ENCODE measurements at places on chromosomes 4 and X.

DNA sequence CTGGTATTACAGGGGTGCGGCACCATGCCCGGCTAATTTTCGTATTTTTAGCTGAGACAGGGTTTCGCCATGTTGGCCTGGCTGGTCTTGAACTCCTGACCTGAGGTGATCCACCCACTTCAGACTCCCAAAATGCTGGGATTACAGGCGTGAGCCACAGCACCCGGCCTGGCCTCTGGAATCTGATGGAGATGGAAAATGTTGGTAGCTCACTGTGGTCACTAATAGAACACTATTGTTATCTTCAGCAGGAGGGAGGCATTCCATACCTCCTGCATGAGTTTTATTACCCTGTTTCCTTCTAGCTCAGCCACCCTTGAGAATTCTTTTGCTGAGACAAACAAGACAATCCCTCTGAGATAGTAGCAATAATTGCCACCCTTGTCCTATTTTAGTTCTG lies 105.0 kb downstream of the SHROOM3 start:
- no peak for DNase-seq

- no peak for DNase-seq
Measured at GRCh38 chr4:159237975-159238374, 135.1 kb downstream of the RAPGEF2 start.

GRCh38 chr4:186134257-186134656 lies 29.8 kb downstream of the FAM149A start:
- no peak for DNase-seq

GRCh38 chr4:122831515-122832196 lies 5.0 kb downstream of the FGF2 start:
- DNase-seq = no peak

GRCh38 chr4:70849291-70849690 lies 9.6 kb upstream of the GRSF1 start:
- DNase-seq = no peak

DNA sequence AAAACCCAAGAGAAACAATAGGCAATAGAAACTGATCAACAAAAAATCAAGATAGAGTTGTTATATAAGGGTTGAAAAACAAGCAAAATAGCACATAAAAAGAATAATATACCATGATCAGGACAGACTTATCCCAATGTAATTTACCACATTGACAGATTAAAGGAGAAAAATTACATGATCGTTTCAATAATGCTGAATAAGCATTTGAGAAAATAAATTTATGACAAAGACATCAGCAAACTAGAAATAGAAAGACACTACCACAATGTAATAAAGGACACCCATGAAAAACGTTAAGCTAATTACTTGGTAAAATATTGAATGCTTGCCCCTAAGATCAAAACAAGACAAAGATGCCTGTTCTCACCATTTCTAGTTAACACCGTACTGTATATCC lies 105.6 kb downstream of the ARHGEF9 start:
- no peak for DNase-seq

DNA sequence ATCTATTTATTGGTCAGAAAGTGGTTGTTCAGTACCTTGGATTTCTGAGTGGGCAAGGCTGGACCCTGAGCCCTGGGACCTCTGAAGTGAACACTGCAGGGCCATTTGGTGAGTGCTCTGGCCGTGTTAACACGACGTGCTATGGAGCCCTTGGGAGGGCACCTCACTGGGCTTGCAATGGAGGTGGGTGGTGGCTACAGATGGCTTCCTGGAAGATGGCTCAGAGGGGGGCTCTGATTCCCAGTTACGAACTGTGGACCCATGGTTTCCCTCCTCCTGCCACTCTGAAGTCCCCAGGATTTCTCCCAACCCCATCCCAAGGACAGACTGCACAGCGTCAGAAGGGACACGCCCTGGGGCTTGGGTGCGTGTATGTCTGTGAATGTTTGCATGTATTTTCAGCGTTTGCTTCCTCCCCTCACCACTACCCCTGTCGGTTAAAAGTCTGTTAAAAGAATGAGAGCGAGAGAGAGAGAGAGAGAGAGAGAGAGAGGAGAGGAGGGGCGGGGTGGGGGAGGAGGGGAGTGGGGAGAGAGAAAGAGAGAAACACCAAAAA lies 3.7 kb upstream of the RHOH start:
- DNase-seq = no peak

- no peak for DNase-seq
Measured at GRCh38 chrX:19024366-19024765, 40.5 kb upstream of the PHKA2 start.

- DNase-seq = no peak
Measured at GRCh38 chr4:52600275-52600674, 58.8 kb downstream of the USP46 start.

DNA sequence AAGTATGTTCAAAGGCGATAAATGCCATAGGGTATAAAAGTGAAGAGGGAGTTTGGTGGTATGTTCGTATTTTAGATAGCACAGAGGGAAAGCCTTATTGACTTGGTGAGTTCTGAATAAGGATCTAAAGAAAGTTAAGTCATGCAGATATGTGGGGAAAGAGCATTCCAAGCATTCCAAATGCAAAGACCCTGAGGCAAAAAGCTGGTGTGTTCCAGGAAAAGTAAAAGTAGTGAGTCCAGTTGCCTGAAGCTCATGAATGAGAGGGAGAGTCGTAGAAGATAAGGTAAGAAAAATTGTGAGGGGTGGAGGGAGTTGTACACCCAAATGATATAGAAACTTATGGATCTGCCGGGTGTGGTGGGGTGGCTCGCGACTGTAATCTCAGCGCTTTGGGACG lies 426.7 kb downstream of the RPA4 start:
- no peak for DNase-seq

GRCh38 chr4:182745237-182745636 lies 171.9 kb downstream of the DCTD start:
- DNase-seq = no peak

DNA sequence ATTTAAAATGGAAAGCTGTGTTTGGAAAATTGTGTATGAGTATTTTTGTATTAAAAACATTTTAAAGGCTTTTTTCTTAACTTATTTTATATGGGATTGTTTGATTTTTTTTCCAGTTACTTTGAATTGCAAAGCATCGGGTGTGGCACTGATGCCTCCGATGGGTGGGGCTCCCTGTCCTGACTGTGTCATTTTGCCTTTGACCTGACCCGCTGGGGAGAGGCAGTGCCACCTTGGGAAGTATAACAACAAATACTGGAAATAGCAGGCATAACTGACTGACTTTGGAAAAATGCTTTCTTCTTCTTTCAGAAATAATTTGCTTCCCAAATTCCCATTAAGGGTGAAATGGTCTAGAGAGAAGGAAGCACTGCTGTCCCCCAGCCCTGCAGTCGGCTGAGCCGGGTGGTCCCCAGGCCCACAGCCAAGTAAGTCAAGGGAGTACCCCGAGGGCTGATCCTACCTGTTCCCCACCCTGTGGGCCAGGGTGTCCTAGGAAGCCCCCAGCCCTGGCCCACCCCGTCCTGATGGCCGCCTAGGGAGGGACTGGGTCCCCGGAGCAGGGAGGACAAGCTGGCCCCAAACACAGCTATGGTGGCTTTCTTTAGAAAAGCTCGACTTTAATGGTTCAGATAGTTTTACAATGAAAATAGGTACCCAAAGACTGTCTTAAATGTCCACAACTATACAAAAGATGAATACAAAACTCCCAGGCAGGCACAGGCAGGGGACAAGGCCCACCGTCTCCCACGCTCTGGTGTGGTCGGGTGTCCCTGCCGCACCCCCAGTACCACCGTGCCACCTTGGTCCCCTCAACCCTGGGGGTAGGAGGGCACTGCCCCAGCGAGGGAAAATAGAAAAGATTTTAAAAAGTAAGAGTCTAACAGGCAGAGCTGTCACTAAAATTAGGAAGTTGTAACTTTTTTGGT lies 26.4 kb downstream of the NELFA start:
- no peak for DNase-seq

- no peak for DNase-seq
Measured at GRCh38 chrX:155061760-155062159, 9.2 kb downstream of the CMC4 start.

- no peak for DNase-seq
Measured at GRCh38 chrX:67558267-67558666, 14.4 kb downstream of the AR start.

DNA sequence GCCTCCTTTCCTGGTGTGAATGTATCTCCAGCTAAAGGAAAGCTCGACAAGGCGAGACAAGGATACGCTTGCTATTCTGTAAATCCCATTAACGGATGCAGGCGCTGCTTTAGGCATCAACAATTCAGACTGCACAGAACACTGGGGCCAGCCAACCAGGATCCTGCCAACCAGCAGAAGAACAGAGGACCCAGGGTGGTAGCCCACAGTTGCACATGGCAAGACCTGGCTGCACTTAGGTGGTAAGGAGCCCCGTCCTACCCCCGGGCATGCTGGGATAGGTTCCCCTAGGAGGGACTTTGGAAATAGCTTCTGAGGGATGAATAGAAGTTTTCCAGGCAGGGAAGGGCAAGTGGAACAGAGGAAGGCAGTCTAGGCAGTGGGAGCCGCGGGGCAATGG lies 20.7 kb downstream of the PSAPL1 start:
- DNase-seq = no peak

- DNase-seq = no peak
Measured at GRCh38 chr4:47155919-47156318, 124.6 kb downstream of the GABRB1 start.

DNA sequence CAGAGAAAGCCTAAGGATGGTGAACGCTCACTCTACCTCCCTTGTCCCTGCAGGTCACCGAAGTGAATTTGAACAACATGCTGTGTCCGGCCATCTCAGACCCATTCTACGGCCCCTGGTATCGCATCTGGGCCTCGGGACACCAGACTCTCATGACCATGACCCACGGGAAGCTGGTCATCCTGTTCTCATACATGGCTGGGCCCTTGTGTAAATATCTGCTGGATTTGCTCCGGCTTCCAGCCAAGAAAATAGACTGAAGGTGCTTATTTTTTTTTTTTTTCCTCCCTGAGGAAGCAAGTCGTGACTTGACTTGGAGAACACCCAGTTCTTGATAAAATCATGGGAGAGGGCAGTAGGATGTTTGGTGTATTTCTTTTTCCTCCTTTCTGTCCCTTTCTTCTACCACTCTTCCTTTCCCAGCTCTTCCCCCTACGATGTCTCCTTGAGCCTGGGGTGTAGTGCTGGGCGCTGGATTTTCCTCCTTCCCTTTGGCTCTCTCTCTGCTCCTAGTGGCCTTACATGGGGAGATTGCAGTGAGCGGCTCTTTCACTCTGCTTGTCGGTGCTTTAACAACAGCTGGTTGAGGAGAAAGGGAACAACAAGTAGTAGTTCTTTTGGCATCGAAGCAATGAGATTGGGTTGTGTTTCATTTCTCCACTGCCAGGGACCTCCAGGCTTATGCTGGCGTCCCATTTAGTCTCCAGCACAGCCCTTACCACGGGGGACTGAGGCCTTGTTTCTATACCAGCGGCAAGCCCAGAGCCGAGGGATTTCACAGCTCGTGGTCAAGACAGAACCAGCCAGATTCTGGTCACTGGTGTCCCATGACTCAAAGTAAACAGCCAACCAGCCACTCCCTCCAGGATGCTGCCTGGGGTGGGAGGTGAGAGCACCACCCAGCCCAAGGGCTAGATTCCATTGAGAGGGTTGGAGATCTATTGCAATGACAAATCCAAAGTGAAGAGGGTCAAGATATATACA lies 144.4 kb downstream of the AMMECR1 start:
- no peak for DNase-seq

- DNase-seq = no peak
Measured at GRCh38 chrX:41526925-41527324, 79.8 kb downstream of the NYX start.

DNA sequence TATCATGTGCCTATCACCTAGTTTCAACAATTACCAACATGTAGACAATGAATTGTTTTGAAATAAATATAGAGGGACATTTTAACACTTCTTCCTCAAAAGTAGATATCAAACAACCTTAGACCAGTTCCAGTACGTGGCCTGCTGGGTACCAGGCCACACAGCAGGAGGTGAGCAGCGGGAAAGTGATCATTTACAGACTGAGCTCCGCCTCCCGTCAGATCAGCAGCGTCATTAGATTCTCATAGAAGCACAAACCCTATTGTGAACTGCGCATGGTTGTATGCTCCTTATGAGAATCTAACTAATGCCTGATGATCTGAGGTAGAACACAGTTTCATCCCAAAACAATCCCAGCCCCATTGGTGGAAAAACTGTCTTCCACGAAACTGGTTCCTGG lies 6.5 kb downstream of the BBS7 start:
- no peak for DNase-seq

- DNase-seq = peak; percentile 2
Measured at GRCh38 chrX:16785247-16786138, 773 bp upstream of the TXLNG start.
